ENCODE measurements at places on chromosomes 6 and 20.

GRCh38 chr6:20564777-20565176 is 30.5 kb downstream of the CDKAL1 start:
- no peaks in the 10 kb centered on the region for H3K4me1 ChIP-seq
- no peak overlapping the region for H3K4me3 ChIP-seq
- H3K27ac ChIP-seq: no peak overlapping the region
- H3K36me3 ChIP-seq: no peaks in the 10 kb centered on the region

GRCh38 chr20:33322456-33322855 is 39.4 kb downstream of the BPIFB1 start:
- DNase-seq: no peak
- H3K27me3 ChIP-seq: no peaks in the 10 kb centered on the region
- no peaks in the 10 kb centered on the region for H3K36me3 ChIP-seq
- H3K4me3 ChIP-seq: no peak overlapping the region
- no peak overlapping the region for H3K27ac ChIP-seq
- no peaks in the 10 kb centered on the region for H3K4me1 ChIP-seq

GRCh38 chr6:26476896-26477295 is 19.1 kb downstream of the BTN2A1 start:
- no peak for DNase-seq
- H3K4me3 ChIP-seq: no peak overlapping the region
- peaks cover 8% of the 10 kb centered on the region for H3K4me1 ChIP-seq
- H3K27ac ChIP-seq: no peak overlapping the region
- no peaks in the 10 kb centered on the region for H3K36me3 ChIP-seq

GRCh38 chr6:129632172-129632613 is 77.8 kb downstream of the ARHGAP18 start:
- no peak for DNase-seq
- H3K36me3 ChIP-seq: no peaks in the 10 kb centered on the region
- no peak overlapping the region for H3K27ac ChIP-seq

DNA sequence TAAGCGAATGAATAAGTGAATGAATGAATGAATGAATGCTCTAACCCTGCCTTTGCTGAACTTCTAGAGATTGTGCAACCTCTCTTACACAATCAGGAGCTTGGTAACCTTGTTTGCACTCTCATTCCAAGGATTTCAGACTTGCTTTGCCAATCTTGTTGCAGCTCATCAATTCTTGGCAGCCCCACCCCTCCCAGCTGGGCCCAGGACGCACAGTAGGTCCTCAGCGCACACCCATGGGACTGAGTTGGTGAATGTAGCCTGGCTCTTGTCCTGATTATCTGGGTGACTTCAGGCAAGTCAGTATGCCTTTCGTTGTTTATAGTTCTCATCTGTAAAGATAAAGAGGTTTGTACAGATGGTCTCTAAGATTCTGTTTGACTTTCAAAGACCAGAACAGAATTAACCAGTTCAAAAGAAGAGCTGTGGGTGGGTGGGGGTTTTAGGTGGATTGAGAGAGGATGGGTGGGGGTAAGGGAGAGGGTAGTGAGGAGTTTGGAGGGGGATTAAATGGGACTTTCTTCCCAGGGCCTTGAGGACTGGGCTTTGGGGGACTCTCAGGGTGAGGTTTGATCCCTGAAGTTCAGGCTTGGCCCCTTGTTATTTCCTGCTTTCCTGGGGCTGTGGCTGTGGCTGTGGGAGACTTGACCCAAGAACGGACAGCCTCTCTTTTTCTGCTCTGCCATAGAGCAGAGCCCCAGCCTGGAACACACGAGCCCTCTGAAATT is 33.2 kb downstream of the VEGFA start:
- no peaks in the 10 kb centered on the region for H3K36me3 ChIP-seq
- no peak for DNase-seq
- H3K4me3 ChIP-seq: no peak overlapping the region
- H3K27ac ChIP-seq: no peak overlapping the region
- H3K4me1 ChIP-seq: peaks cover 39% of the 10 kb centered on the region

DNA sequence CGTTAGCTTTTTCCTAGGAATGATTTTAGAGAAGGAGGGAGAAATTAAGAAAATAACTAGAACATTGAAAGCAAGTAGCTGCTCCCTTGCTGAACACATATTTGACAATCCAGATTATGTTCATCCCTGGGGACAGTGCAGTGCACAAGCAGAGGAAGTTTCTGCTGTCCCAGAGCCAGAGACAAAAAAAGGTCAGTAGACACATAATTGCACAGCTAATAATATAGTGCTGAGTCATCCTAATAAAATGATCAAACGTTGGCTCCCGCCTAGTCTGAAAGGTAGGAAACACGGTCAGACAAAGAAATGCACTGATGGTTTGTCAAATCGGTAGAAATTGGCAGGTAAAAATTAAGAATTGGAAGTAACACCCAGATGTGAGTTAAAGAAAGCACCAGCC is 21.7 kb upstream of the SSTR4 start:
- H3K27ac ChIP-seq: no peak overlapping the region
- peaks cover 17% of the 10 kb centered on the region for H3K4me1 ChIP-seq

DNA sequence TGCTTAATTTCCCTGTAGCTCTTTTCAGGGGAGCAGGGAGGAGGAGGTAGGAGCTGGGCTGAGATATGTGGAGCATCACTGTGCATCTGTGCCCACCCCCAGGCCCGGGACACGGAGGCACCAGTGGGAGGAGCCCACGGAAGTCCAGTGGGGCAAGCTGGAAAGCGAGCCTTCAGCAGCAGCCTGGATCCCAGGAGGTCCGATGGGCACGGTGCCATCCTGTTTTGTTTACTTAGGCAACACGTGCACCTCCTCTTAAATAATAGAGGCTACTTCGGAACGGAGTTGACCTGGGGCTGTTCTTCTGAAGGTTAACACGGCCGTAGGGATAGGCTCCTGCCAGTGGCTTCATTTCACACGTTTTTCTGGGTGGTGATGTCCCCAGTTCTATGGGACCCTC is 51.6 kb downstream of the CDH4 start:
- no peak for DNase-seq
- H3K27me3 ChIP-seq: no peaks in the 10 kb centered on the region
- no peak overlapping the region for H3K27ac ChIP-seq
- H3K4me1 ChIP-seq: no peaks in the 10 kb centered on the region
- H3K4me3 ChIP-seq: no peak overlapping the region

GRCh38 chr6:82894653-82895259 is 170.9 kb downstream of the UBE3D start:
- no peaks in the 10 kb centered on the region for H3K27me3 ChIP-seq
- no peak overlapping the region for H3K27ac ChIP-seq
- DNase-seq: no peak
- no peak overlapping the region for H3K4me3 ChIP-seq
- no peaks in the 10 kb centered on the region for H3K36me3 ChIP-seq

DNA sequence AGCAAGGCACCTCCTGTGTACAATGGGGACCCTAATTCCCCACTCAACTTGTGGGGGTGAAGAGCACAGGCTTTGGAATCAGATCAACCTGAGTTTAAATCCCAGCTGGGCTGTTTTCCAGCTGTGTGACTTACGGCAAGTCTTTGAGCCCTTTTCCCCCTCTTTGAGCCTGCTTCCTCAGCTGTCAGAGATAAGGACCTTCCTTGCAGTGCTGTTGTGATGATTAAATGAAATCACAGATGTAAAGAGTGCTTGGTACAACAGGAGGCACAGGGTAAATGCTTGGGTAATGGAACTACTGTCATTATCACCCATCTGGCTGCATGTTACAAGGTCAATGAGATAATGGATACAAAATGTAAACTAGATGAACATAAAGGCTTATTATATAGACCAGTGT is 3.2 kb downstream of the SNX21 start:
- peaks cover 23% of the 10 kb centered on the region for H3K4me1 ChIP-seq
- peak; percentile 60 for DNase-seq
- H3K4me3 ChIP-seq: no peak overlapping the region
- peaks cover 7% of the 10 kb centered on the region for H3K36me3 ChIP-seq
- peak overlapping the region; percentile 37 for H3K27ac ChIP-seq

GRCh38 chr6:165841153-165841558 is 178.1 kb upstream of the PDE10A start:
- DNase-seq: no peak
- H3K36me3 ChIP-seq: no peaks in the 10 kb centered on the region
- no peak overlapping the region for H3K27ac ChIP-seq
- no peak overlapping the region for H3K4me3 ChIP-seq

GRCh38 chr20:20820104-20820503 is 107.7 kb upstream of the RALGAPA2 start:
- no peak overlapping the region for H3K27ac ChIP-seq
- no peaks in the 10 kb centered on the region for H3K4me1 ChIP-seq
- H3K27me3 ChIP-seq: no peaks in the 10 kb centered on the region
- DNase-seq: peak; percentile 19

DNA sequence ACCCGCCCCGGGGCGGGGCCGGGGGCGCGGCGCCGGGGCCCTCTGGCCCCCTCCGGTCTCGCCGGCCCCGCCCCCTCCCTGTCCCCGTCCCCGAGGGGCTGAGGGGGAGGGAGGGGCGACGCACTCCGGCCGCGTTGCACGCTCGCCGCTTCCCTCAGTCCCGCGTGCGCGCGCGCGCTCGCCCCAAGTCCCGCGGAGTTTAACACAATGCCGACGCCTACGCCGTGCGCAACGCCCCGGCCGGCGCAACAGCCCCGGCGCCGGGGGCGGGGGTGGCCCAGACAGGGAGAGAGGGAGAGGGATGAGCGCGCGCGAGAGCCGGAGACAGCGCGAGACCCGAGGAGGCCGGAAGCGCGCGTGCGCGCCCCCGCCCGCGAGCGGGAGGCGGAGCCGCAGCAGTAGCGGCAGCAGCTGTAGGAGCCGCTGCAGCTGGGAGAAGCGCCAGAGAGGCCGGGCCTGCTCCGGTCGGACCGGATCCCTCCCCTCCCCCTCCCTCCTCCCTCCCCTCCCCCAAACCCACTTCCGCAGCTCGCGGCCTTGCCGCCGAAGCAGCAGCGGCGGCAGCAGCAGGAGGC is 996 bp downstream of the ZBTB2 start:
- peak; percentile 100 for DNase-seq
- no peaks in the 10 kb centered on the region for H3K27me3 ChIP-seq
- H3K4me3 ChIP-seq: peak overlapping the region; percentile 91
- peak overlapping the region; percentile 98 for H3K27ac ChIP-seq

GRCh38 chr6:28710466-28711191 is 184.9 kb downstream of the GPX5 start:
- DNase-seq: peak; percentile 52
- H3K27ac ChIP-seq: no peak overlapping the region
- H3K36me3 ChIP-seq: no peaks in the 10 kb centered on the region
- H3K27me3 ChIP-seq: peaks cover 24% of the 10 kb centered on the region
- H3K4me1 ChIP-seq: no peaks in the 10 kb centered on the region

DNA sequence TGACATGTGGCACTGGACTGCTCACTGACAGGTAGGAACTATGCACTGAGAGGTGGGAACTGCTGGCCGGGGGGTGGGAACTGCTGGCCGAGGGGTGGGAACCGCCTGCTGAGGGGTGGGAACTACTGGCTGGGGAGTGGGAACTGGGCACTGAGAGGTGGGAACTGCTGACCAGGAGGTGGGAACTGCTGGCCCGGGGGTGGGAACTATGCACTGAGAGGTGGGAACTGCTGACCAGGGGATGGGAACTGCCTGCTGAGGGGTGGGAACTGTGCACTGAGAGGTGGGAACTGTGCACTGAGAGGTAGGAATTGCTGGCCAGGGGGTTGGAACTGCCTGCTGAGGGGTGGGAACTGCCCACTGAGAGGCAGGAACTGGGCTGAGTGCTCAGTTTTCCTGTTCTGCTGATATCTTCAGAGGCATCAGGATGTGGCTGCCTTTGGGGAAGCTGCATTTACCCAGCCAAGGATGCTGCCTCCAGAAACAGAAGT is 90.2 kb downstream of the THBS2 start:
- H3K36me3 ChIP-seq: no peaks in the 10 kb centered on the region
- H3K4me1 ChIP-seq: no peaks in the 10 kb centered on the region
- H3K27me3 ChIP-seq: no peaks in the 10 kb centered on the region
- H3K27ac ChIP-seq: no peak overlapping the region
- no peak for DNase-seq
- no peak overlapping the region for H3K4me3 ChIP-seq

DNA sequence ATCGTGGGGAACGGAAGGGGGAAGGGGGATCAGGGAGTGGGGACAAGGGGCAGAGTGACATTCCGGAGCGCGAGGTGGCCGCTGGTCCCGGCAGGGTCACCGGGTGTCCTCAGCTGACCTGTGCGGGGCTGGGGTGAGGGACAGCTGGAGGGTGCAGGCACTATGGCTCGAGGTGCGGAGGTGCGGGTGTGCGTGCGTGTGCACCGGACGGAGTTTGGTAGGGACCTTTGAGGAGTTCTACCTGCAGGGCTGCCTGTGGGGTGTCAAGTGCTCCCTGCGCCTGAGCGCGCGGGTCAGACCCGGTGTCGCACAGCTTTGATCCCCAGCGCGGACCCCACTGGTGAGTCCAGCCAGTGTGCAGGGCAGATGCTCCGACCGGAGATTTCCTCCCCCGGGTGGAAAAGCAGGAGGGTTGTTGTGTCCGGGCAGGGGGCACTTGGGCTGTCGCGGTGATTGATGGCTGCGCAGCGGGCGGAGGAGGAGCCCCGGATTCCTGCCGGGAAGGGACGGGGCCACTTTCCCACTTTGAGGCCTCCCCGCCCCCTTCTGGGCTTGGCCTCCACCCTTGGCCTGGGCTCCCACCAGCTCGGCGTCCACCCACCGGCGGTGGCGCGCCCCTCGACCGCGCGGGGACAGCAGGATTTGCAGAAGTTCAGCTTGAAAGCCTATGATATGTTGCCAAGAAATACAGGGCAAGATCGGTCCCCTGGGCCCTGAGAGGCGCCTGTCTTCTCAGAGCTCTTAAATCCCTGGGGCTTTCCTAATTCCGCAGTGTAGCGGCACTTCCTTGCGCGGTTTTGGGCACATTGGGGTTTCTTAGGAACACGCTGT is 658 bp downstream of the RIN2 start:
- H3K4me3 ChIP-seq: peak overlapping the region; percentile 75
- peak; percentile 85 for DNase-seq
- no peaks in the 10 kb centered on the region for H3K36me3 ChIP-seq
- H3K4me1 ChIP-seq: peaks cover 40% of the 10 kb centered on the region
- peak overlapping the region; percentile 95 for H3K27ac ChIP-seq

GRCh38 chr6:151096255-151096612 is 143.5 kb upstream of the AKAP12 start:
- no peaks in the 10 kb centered on the region for H3K36me3 ChIP-seq
- H3K27ac ChIP-seq: peak overlapping the region; percentile 72
- peaks cover 11% of the 10 kb centered on the region for H3K4me1 ChIP-seq

DNA sequence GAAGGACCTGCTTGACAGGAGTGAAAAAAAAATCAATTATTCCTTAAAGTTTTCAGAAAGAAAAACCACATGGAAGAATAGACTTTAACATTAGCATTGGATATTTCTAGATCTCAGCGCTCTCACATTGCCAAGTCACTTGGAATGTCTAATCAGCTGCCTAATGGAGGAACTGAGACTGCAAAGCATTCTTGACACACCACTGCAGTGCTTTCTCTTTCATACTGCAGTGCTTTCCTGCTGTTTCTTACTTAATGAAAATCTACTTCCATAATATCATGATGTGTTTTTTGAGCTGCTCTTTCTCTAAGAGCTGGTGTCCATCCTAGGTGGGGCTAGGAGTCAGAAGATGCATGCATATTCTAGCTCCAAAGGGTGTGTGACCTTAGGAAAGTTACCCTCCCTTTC is 20.4 kb upstream of the MCM3 start:
- H3K4me3 ChIP-seq: no peak overlapping the region
- no peaks in the 10 kb centered on the region for H3K36me3 ChIP-seq
- H3K4me1 ChIP-seq: peaks cover 9% of the 10 kb centered on the region

GRCh38 chr6:16400248-16400760 is 161.9 kb downstream of the GMPR start:
- no peaks in the 10 kb centered on the region for H3K27me3 ChIP-seq
- H3K4me1 ChIP-seq: peaks cover 15% of the 10 kb centered on the region
- no peak overlapping the region for H3K4me3 ChIP-seq
- H3K36me3 ChIP-seq: no peaks in the 10 kb centered on the region
- no peak overlapping the region for H3K27ac ChIP-seq
- no peak for DNase-seq
